ENCODE measurements at places on chromosomes 1 and 21.

- DNase-seq = no peak
Measured at GRCh38 chr1:201009962-201010645, 13.4 kb downstream of the KIF21B start.

GRCh38 chr1:227272428-227272827 is 45.9 kb downstream of the CDC42BPA start:
- DNase-seq = no peak

DNA sequence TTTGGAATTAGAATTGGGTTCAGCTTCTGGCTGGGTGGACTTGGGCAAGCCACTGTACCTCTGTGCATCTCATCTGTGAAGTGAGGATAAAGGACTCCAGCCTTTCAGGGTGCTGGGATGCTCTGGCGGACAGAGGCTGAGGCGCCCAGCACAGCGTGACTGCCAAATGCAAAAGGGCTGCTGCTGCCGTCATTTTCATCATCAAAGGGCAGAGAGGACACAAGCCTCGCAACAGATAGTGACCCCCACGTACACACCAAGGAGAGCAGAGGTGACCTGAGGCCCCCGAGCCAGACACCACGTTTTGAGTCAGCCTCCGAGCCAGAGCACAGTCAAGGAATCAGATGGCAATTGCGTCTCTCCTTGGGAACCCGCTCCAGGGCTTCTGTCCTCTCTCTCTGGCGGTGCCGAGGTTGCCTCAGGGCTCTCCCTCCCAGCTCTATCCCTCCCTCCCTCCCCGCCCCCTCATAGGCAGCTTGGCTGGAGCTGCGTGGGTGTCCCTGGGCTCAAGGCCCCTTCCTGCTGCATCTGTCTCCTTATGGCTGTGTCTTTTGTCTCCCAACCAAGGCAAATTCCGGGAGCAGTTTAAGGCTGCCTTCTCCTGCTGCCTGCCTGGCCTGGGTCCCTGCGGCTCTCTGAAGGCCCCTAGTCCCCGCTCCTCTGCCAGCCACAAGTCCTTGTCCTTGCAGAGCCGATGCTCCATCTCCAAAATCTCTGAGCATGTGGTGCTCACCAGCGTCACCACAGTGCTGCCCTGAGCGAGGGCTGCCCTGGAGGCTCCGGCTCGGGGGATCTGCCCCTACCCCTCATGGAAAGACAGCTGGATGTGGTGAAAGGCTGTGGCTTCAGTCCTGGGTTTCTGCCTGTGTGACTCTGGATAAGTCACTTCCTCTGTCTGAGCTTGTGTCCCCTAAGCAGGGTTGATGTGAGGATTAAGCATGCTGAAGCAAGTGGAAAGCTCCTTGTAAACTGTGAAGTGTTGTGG is 9.0 kb downstream of the HCRTR1 start:
- DNase-seq = no peak

DNA sequence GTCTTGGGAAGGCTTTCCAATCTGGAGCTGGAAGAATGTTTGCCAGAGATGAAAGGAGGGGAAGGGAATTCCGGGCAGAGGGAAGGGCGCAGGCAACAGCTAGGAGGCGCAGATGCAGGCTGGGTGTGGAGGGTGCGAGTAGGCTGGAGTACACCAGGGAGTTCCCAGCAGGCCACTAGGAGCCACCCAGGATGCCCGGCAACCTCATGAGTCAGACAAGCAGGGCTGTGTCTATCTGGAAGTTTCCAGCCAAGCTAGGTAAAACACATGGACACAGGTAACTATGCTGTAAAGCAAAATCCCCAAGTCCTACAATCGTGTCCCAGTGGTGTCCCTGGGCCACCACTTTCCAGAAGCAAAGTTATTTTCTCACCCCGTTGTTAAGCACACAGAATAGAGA is 990 bp upstream of the NBL1 start:
- DNase-seq = no peak

DNA sequence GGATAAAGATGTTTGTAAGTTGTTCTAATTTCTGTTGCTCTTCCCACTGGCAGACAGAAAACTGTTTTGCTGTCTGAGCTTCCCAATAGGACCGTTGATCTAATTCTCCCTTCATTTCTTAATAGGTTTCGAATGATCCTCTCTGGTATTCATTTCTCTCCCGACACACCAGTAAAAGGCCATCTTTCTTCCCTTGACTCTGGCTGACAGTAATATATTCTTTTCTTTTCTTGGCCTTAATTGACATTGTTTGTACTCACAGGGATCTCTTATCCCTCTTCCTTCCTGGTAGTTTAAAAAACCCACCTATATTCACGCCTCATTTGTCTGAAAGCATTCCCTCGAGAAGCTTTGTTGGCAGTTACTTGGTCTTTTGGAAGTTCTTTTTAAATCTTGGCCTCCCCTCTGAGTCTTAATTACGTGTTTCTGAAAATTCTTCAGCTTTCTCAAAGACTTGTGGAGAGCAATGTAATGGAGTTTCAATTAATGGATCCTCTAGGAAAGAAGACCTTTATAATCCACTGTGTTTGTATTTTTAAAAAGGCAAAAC is 40.3 kb downstream of the MAP10 start:
- no peak for DNase-seq

- no peak for DNase-seq
Measured at GRCh38 chr1:54566438-54567141, 18.6 kb downstream of the ACOT11 start.

GRCh38 chr1:14369526-14370213 is 228.8 kb upstream of the KAZN start:
- no peak for DNase-seq

GRCh38 chr1:18572022-18572880 is 58.4 kb upstream of the PAX7 start:
- no peak for DNase-seq

- DNase-seq = no peak
Measured at GRCh38 chr1:94103608-94104007, 17.3 kb downstream of the ABCA4 start.

DNA sequence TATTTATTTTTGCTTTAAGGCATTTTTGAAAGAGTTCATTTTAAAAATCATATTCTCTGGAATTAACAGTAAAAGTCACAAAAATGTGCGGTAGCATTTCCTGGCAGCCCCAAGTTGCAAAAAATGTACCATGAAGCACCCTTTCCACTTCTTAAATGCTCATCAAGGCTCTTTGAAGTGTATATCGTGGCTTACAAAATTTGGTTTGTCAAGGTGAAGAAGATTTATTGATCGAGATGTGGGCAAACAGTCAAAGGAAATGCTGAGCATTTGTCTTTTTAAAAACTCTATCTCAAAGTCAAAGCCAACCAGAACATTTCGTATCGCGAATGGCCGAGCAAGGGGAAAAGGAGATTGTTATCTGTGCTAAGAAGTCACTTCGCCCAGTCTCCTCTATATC is 277.5 kb upstream of the KAZN start:
- no peak for DNase-seq

DNA sequence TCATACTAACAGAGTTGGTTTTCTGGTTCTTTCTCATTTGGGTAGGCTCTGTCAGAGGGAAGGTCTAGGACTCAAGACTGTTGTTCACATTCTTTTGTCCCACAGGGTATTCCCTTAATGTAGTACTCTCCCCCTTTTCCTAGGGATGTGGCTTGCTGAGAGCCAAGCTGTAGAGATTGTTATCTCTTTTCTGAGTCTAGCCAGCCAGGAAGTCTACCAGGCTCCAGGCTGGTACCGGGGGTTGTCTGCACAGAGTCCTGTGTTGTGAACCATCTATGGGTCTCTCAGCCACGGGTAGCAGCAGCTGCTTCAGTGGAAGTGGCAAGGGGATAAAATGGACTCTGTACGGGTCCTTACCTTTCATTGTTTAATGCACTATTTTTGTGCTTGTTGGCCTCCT is 226.4 kb downstream of the LBR start:
- DNase-seq = no peak

DNA sequence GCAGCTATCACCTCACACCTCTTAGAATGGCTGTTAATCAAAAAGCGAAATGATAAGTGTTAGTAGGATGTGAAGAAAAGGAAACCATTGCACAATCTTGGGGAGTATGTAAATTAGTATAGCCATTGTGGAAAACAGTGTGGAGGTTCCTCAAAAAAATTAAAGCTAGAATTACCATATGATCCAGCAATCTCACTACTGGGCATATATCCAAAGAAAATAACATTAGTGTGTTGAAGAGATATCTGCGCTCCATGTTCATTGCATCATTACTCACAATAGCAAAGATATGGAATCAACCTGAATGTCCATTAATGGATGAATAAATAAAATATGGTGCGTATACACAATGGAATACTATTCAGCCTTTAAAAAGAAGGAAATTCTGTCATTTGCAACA is 68.9 kb downstream of the SNRPE start:
- DNase-seq = no peak

GRCh38 chr21:45641480-45642035 is 2.0 kb upstream of the PCBP3 start:
- DNase-seq = no peak

DNA sequence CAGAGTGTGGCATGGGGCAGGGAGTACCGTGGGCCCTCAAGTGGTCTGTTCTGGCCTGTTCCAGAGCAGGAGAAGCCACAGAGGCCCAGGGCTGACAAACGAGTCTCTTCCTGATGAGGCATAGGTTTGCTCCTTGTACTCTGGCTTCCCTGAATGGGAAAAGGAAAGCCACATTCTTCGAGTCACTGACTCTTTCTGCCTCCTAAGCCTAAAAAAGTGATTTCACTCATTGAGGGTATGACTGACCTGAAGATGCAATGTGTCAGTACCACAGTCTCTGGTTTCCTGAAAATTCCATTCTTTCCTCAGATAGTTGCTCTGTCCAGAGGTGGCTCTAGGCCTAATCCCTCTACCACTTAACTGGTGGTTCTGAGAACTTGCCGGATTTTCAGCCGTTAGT is 92.3 kb downstream of the KCNN3 start:
- no peak for DNase-seq

DNA sequence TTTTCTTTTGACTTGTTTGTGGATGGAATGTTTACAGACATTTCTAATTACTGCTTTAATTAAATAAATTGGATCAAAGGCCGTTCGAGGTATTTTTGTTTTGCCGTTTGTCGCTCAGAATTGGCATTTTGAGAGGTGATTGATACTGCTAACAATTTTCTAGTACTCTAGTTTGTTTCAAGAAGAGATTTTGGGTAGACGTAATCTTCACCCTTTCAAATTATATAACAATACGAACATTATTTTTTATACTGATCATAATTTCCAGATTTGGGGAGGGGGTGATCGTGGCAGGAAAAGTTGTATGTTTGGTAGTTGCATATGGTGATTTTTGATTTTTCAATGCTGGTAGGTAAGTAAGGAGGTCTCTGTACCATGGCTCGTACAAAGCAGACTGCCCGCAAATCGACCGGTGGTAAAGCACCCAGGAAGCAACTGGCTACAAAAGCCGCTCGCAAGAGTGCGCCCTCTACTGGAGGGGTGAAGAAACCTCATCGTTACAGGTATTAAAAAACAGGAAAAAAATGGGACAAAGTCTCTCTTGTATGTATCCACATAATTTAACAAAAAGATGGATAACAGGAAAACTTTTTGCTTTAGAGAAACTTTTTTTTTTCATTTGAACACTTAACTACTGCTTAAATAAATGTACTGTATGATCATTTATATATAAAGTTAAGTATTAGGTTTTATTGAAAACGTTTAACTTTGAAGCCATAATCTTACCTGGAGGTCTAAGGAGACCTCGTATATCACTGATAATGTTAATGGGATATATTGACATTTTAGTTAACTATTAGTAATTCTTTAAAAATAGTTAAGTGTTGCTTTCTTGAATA is 1.7 kb downstream of the H3-3A start:
- no peak for DNase-seq

DNA sequence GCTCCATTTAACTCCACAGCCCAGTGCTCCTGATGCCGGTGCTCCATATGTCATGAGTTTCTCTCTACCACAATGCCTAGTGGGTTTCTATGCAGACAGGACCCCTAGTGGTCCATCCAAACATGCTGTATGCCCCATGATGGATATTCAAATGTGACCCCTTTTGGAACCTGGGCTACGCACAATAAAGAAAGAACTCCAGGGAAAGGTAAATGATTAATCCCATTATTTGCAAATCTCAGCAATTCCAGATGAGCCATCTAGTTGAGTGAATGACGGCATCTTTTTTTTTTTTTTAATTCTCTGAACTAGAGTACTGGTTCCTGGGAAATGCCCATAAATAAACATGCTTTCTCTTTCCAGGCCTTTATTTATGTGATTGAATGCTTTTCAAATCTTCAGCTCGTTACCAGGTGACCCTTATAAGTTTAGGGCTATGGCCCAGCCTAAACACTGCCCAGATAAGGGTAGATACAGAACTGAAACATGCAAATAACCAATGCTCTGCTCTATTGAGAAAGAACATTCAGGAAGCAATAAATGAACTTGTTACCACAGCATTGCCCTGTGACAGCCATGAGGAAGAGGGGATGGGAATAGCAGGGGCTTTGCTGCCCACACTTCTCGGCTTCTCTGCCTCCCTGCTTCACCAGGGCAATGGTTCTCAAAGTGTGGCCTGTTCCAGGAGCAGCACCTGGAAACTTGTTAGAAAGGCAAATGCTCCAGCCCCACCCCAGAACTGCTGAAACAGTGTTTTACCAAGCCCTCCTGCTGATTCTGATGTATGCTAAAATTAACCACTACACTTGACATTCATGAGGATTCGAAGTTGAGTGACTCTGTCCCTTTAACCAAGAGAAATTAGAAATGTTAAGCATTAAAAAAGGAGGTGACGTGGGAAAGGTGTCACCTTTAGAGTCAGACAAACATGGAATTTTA is 151.7 kb downstream of the SEC16B start:
- no peak for DNase-seq

GRCh38 chr1:78370779-78371482 is 119.8 kb upstream of the PTGFR start:
- no peak for DNase-seq

DNA sequence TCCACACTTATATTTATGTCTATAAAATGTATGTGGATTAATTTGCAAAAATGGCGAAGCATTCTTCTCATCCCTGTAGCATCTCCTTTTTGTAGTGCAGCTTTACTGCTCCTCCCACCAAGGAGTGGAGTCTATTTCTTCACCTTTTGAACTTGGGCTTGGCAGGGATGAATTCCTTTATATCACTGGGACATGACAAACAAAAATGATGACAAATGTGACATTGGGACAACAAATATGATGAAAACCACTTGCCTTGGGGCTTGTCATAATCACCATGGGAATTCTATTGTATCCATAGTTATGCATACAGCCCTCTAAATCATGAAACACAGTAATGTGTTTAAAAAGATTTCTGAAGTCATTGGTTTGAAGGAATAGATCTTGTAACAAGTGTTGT is 155.0 kb downstream of the TNFSF18 start:
- no peak for DNase-seq

DNA sequence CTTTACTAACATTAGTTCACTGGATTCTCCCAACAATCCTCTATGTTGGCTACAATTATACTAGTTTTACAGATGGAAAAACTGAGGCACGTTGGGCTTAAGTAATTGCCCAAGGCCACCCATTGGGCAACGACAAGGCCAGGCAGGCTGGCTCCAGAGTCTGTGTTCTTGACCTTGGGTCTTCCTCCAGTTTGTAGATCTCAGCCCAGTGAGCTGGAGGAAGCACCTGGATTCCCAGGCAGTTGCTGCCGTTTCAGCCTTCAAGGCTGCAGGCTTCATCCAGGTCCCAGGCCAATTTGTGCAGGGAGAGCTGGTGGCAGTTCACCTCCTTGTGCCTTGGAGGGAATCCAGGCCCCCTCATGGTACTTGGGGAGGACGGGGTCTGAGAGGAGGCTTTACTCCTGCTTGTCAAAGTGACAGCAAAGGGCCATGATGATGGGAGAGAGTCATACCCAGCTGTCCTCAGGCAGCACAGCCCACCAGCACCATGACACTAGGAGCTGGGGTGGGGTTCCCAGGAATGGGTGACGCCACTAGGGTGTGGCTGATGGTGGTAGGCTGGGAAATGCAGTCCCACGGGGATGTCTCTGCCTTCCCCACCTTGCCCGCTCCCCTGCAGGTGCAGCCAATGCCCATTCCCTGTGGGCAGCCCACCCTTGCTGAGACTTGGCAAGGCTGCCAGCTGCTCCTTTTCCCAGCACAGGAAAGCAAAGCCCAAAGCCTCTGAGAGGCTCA is 27.1 kb downstream of the PKP1 start:
- DNase-seq = no peak
